CD4-positive, alpha-beta T cell treated with Interferon alpha-2 for 1 hour (primary cell): ENCODE measurements at places on chromosomes 6 and 20.

DNA sequence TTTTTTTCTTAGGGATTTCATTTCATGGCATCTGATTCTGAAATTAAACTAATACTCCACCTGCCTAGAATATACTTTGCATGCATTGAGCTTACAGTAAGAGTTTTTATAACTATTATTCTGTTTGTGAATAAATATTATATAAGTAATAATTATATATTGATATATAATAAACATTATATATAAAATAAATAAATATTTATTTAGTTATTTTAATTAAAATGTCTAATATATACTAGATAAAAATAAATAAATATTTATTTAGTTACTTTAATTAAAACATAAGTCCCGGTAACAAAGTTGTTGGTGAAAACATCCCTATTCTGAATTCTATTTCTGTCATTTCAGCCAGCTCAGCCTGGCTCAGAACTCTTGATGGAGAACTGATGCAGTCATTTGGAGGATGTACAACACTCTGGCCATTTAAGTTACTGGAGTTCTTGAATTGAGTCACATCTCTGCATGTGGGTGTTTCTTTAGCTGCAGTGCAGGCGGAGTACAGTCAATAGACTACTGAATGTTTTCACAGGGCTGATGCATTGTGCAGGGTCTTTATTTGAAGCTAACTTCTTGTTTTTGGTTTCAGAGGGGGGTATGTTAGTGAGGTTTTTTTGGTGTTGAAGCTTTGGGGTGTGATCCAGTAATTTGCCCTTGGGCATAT lies 508.9 kb upstream of the ADGRB3 start:
- DNase-seq: no peak

- no peak for DNase-seq
Observed at GRCh38 chr6:74491844-74492374, 713.9 kb downstream of the COL12A1 start.

DNA sequence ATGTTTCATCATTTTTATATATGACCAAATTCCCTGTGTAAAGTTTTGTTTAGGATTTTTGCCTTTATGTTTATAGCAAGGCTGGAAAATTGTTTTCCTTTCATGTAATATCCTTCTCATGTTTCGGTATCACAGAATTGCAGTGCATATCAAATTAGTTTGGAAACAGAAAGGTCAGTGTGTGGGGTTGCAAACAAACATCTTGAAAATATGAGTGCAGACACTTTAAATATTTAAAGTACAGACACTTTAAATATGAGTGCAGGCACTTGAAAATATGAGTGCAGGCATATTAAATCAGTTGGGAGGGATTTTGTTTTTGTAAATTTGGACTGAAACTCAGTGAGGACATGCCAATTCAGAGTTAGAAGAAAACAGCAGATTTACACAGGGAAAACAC lies 6.5 kb downstream of the SLPI start:
- no peak for DNase-seq

DNA sequence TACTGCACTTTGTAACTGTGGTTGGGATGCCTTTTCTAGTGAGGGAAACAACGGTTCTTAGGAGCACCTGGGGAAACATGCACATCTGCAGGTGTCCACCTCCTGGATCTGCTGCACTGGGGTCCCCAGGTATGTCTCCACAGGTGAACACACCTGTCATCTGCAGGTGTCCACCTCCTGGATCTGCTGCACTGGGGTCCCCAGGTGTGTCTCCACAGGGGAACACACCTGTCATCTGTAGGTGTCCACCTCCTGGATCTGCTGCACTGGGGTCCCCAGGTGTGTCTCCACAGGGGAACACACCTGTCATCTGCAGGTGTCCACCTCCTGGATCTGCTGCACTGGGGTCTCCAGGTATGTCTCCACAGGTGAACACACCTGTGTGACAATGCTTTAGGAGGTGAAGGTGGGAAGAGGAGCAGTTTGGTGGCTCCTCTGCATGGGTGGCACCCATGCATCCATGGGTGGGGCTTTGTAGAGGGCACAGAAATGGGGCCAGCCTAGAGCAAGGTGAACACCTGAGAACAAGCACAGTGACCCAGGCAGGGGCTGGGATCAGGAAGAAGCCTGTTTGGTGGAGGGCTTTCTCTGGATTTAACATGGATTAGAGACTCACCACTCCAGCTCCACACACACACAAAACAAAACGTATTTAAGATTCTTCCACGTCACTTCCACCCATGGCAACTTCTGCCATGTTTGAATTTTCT lies 206.0 kb upstream of the CDH4 start:
- DNase-seq: no peak

DNA sequence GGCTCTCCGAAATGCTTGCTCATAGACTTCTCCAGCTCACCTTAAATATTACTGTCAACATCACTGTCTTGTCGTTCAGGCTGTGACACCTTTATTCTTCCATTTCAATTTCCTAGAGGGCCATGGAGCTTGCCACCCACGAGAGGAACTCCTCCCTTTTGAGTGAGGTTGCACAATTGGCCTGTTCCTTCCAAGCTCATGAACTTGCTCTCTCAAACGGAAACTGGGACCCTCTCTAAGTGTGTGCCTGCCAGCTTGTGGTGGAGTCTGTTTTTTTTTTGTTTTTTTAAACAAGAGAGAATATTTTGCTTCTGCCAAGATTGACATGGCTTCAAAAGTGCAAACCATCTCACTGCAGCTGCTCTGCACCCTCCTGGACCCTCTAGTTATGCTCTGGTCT lies 19.3 kb upstream of the IYD start:
- DNase-seq: no peak
